ENCODE measurements at places on chromosomes 7 and 10.

- no peak for DNase-seq
Observed at GRCh38 chr7:105024734-105025133, 10.7 kb downstream of the KMT2E start.

- no peak for DNase-seq
Observed at GRCh38 chr7:30659312-30659711, 22.9 kb downstream of the CRHR2 start.

GRCh38 chr7:40474790-40475680, 340.2 kb downstream of the SUGCT start:
- DNase-seq = peak; percentile 34

DNA sequence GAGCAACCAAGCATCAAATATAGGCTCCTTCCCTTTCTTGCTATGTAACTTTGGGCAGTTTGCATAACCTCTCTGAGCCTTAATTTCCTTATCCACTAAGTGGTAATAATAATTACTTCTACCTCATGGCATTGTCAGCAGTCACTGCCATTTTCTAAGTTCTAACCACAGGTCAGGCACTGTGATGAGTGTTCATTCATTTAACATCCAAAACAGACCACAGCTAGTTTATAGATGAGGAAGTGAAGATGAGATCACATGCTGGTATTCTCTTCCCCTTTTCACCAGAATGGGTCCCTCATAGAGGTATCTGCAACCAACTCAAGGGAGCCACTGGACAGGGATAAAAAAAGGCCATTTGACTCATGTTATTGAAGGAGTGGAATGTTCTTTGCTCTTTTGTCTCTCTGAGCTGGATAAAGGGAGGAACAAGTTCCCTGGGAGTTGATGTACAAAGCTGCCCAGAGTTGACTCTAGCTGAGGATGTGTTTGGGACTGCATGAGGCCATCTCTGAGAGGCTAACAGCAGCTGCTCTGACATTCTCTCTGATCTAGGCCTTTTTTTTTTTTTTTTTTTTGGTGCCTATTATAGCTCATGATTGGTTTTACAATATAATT, 65.0 kb downstream of the DNAJC12 start:
- peak; percentile 67 for DNase-seq

- DNase-seq = no peak
Observed at GRCh38 chr10:71234004-71234894, 21.9 kb downstream of the UNC5B start.

DNA sequence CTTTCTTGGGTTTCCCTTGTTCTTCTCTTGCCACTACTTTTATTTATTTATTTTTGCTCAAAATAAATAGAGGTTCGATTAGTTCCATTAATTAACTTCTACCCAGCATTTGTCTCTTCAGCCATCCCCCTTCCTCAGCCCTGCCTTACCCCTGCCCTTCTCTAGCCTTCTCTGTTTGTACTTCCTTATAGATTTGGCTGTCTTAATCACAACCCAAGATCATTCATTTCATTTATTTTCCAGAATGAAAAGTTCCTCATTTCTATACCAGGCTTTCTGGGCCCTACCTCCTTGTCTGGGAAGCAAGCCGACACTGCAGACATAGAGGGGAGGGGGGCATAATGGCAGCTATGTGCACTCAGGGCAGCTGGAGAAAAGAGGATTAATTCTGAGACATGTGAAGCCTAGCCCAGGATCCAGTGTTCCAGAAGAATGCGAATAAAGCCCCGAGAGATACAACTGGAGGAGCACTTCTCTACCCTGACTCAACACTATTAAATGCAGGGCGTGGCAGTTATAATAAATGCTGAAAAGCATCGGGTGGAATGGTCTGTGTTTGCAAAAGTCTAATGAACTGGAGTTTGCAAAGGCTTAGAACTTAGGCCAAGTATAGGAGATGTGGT, 6.4 kb upstream of the PDCD4 start:
- DNase-seq = no peak

DNA sequence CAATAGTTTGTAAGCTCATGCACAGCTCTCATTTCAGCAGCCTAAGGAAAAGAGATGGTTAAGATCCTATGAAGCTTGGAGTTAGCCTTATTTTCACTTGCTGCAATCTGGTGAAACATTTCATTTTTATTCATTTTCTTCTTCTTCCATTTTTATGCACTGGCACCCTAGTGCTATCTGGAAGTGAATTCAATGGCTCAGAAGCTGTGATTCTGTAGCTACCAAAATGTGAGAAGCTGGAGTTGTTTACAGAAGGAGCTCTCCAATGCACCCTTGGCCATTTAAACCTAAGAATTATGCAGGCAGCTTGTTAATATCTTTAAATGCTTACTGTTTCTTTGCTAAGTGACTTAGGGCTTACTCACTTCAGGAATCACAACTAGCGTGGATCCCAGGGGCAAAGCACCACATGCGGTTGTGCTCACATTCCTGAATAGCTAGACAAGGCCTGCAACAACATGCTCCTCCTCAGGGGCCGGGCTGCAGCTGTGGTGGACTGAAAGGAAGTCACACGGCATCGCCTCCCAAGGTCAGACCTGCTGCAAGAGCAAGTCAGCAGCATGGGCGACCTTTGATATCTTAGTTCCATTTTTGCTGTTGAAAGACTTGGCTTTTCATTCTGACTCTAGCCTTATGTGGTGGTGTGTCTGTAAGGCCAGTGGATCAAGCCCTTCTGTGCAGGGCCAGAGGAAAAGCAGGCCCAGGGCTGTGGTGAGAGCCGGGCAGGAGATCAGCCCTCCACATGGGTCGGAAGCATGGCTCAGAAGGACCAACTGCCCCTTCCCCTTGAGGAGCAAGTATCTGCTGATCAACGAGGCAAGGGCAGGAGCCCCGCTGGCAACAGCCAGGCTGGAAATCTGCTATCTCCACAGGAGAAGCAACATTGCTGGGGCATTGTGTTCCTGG, 91.9 kb upstream of the MBL2 start:
- DNase-seq = no peak

- no peak for DNase-seq
Observed at GRCh38 chr7:31921047-31921446, 149.2 kb downstream of the PDE1C start.

GRCh38 chr7:144784943-144785342, 50.9 kb downstream of the TPK1 start:
- no peak for DNase-seq

- DNase-seq = no peak
Observed at GRCh38 chr10:127267442-127267841, 71.1 kb upstream of the INSYN2A start.

DNA sequence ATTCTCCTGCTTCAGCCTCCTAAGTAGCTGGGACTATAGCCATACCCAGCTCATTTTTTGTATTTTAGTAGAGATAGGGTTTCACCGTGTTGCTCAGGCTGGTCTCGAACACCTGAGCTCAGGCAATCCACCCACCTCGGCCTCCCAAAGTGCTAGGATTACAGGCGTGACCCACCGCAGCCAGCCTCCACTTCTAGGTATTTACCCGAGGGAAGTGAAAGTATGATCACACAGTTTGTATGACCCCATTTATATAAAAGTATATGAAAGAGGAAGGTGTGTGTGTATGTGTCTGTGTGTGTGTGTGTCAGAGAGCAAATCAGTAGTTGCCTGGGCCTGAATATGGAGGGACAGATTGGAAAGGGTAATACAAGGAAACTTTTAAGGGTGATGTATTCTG, 2.0 kb upstream of the PURB start:
- no peak for DNase-seq

DNA sequence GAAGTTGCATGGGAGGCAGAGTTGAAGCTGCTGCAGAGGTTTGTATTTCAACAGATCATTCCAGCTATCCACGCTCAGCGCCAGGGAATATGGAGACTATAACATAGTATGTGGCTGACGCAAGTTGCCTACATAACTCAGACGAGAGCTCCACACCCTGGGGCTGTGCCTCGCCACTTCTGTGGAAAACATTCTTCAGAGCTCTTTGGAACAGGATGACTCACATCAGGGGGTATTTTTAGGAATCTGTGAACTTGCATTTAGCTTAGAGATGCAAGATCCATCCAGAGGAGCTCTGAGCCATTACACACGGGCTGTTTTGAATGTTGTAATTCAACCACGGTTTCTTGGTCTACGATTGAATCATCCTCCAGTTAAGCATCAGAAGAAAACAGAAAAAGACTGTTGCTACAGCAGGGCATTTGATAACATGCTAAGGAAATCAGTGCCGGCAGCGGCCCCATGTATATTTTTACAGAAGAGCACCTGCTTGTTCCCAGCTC, 481.5 kb upstream of the AKR1E2 start:
- DNase-seq = peak; percentile 65

GRCh38 chr7:115924411-115924810, 106.2 kb downstream of the TFEC start:
- no peak for DNase-seq

DNA sequence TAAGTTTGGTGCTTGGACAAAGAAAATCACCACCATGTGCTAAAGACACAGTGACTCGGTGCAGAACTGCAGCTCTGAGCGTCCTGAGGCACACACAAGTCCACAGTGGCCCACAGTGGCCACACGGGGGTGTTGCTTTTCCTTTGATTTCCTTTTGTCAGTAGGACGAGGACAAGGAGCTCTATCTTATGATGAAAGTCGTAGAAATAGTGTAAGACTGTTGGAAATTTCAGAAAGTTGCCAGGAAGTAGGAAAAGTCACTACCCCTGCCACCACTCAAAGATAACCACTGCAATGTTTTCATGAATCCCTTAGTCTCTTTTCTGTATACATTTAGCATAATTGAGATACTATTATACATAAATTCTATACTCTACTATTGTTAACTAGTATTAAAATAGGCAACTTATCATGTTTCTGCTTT, 146.0 kb downstream of the TNS3 start:
- DNase-seq = peak; percentile 12

DNA sequence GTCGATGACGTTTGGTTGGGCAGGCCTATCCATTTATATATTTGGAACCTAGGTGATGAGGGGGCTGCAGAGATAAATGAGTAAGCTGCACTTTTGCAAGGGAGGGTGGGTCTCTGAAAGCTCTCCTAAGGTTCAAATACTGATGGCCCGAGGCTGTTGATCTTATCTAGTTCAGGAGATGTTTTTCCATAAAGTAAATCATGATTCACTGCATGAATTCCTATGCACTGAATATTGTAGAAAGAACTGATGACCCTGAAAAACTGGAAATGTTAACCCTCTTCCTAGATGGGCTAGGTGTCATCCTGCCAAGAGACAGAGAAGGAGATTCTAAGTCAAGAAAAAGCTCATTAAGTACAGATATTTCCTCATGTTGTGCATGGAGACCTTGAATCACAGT, 459.9 kb downstream of the PLXNA4 start:
- no peak for DNase-seq

- no peak for DNase-seq
Observed at GRCh38 chr10:106392778-106393177, 771.7 kb downstream of the SORCS1 start.

DNA sequence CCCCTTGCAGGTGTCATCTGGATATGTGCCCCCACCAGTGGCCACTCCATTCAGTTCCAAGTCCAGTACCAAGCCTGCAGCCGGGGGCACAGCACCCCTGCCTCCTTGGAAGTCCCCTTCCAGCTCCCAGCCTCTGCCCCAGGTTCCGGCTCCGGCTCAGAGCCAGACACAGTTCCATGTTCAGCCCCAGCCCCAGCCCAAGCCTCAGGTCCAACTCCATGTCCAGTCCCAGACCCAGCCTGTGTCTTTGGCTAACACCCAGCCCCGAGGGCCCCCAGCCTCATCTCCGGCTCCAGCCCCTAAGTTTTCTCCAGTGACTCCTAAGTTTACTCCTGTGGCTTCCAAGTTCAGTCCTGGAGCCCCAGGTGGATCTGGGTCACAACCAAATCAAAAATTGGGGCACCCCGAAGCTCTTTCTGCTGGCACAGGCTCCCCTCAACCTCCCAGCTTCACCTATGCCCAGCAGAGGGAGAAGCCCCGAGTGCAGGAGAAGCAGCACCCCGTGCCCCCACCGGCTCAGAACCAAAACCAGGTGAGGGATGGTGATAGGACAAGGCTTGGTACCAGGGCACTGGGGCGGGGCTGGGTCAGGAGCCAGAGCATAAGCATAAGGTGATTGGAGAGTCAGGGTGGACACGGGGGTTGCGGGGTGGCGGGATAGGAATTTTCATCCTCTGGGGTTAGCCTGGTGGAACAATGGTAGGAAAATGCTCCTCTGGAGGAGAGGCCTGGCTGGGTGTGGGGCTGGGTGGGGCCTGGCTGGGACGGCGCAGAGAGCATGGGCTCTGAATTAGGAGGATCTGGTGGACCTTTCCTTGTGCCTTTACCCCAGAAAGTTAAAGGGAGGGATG, 1.9 kb downstream of the ZYX start:
- no peak for DNase-seq

DNA sequence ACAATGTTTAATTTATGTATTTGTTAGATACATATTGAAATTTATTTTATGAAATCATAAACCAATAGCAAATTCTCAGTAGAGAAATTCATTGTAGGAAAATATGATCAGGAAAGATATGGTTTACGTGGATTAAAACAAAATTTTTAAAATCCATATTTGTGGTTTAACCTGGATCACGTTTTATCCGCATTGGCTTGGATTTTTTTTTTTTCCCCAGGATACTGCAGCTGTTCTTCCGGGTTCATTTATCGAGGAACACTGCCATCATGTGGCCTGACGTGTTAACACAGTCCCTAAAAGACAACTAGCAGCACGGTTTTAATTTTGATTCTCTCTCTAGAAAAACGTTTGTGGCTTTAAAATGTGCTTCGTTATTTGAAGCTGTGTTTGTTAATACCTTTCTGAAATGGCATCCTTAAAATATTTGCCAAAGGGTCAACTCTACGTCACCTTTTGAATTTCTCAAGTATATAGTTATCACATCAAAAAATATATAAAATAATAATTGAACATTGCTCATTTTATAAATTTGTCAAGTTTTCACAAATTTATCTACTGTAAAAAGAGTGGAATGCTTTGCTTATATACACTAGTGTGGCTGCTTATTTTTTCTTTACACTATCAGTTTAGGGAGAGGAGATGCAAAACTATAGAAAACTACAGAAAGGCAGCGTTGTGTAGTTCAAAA, 8.7 kb upstream of the ASB4 start:
- DNase-seq = peak; percentile 72

DNA sequence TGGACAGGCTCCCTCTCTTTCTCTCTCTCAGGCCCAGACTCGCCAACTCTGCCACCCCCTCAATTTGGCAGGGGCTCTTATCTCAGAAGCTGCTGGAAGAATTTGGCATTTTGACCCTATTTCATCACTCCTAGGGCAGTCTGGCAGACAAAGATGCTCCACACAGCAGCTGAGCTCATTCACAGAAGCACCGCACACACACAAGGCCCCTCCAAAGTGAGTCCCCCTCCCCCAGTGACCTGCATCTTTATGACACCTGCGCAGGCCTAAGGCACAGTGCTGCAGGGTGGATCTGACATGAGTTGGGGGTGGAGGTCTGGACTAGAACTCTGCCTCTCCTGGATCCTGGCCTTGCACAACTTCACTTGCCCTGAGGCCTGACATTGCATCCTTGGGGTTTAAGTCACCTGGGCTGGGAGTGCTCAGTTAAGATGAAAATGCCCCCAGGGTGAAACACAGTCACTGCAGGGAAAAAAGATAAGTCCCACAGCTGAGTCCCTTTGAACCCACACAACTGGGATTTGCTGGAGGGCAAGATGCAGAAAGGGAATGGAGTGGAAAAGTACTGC, 41.1 kb upstream of the DUSP5 start:
- DNase-seq = no peak

All from activated CD4-positive, alpha-beta T cell treated with anti-CD3 and anti-CD28 coated beads, Interleukin-2, Interleukin-6, amounts not matched to agents 100 ng/mL and 50 ng/mL, durations not matched to agents 16 hours and 8 hours (primary cell).